ENCODE measurements at places on chromosomes 2 and 18. TPM values are rescaled to one million over a fixed set of nuclear protein-coding genes. Genes with fewer than 3 reads are reported as not detected.
A peak's percentile ranks its signal among the peaks of the same experiment; 100 is the strongest.

The IL37 gene
- not detected for total RNA-seq

DNA sequence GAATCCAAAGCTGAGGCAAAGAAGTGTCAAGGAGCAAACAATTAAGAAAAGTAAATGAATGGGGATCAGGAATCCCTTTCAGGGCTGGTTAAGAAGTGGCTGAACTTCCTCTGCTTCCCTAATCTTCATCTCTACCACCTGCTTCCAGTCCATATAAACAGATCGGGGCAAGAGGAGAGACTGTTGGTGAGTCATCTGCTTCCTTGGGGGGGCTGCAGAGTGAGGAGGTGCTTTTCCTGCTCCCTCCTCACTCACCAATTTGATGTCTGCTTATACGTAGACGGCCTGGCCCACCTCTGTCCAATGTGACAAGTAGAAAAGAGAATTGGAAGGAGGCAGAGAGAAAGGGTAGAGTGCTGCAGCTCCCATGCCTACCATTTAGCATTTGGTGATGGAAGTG is 68.4 kb downstream of the NAB1 start:
- no peak for DNase-seq

DNA sequence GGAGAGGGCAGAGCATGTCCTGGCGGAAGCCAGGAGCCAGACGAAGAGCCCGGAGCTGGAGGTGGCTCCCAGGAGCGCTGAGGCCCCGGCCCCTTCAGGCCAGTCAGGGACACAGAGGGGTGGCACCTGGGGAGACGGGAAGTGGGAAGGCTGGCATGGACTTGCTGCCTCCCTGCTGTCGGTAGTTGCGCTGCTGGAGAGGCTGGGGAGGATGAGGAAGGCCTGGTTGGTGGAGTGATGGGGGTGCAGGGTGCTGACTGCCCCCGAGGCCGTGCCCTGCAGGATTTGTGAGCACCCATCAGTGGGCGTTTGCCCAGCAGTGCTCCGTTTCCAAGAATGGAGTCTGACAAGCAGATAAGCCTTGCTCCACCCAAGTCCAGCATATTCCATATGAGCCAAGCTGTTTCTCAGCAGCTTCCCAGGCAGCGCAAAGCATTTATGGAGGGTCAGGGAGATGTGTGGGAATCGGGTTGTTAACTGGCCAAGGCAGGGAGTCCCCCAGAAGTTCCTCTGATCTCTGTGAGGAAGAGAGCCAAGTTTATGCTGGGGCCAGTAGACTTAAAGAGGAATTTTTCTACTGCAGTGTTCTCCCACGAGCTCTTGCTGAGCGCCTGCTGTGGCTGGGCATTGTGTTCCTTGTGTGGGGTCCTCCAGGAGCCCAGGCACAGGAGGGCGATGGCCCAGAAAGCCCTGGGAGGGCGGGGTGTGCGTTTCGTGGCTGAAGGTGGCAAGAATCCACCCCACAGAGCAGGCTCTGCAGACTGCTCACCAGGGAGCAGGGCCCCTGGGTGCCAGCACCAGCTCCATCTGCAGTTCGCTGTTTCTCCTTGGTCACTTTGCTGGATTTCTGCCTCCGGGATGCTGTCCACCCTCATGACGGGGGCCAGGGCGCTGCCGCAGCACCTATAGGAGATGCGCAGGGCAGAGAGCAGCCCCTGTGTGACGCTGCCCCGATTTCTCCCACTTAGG is 250.2 kb downstream of the ALPK2 start:
- DNase-seq = peak; percentile 76

GRCh38 chr2:201448061-201448460 is 3.2 kb downstream of the TRAK2 start:
- no peak for DNase-seq

All from stomach (tissue), 19 donors.